HCT116 (cell line): ENCODE measurements at places on chromosomes 2 and 18.

GRCh38 chr2:136129601-136130000 lies 11.7 kb upstream of the CXCR4 start:
- H3K27me3 ChIP-seq = peaks cover 26% of the 10 kb centered on the region
- no peak for DNase-seq
- H3K36me3 ChIP-seq = no peaks in the 10 kb centered on the region
- no peak overlapping the region for H3K27ac ChIP-seq
- H3K4me1 ChIP-seq = peaks cover 20% of the 10 kb centered on the region; the same call in 1 of the 2 replicates

- H3K4me3 ChIP-seq = no peak overlapping the region
- no peaks in the 10 kb centered on the region for H3K36me3 ChIP-seq
- no peak overlapping the region for H3K27ac ChIP-seq
- no peaks in the 10 kb centered on the region for H3K4me1 ChIP-seq
- no peaks in the 10 kb centered on the region for H3K27me3 ChIP-seq
These were observed 62.4 kb downstream of the LYPD1 start for GRCh38 chr2:132607426-132608090.

DNA sequence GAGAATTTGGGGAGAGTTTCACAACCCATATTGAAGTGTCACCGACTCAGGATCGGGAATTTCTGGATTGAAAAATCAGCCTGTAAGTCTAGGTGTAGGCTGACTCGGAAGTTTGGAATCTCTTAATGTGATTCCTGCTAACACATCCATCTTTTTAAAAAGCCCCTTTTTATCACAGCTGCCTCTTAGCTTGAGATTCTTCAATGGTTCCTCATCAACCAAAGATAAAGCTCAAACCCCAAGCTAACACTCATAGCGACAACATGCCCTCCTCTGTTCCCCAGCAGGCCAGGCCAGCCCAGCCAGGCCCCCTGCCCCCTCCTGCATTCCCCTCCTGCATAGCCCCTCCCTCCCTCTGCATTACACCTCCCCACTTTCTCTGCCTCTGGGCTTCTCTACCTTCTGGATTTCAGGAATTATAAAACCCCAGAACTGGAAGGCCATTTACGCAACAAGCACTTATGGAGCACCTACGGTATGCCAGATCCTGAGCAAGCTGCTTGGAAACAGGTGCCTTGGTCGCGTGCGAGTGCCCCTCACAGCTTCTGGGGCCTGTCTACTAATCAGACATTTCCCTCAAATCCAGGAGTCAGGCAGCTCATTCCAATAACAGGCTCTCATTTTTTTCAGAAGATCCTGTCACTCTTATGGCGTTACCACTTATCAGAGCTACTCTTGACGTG lies 63.4 kb downstream of the EMX1 start:
- peak; percentile 10 for DNase-seq
- no peaks in the 10 kb centered on the region for H3K27me3 ChIP-seq
- H3K27ac ChIP-seq = no peak overlapping the region
- H3K36me3 ChIP-seq = no peaks in the 10 kb centered on the region

DNA sequence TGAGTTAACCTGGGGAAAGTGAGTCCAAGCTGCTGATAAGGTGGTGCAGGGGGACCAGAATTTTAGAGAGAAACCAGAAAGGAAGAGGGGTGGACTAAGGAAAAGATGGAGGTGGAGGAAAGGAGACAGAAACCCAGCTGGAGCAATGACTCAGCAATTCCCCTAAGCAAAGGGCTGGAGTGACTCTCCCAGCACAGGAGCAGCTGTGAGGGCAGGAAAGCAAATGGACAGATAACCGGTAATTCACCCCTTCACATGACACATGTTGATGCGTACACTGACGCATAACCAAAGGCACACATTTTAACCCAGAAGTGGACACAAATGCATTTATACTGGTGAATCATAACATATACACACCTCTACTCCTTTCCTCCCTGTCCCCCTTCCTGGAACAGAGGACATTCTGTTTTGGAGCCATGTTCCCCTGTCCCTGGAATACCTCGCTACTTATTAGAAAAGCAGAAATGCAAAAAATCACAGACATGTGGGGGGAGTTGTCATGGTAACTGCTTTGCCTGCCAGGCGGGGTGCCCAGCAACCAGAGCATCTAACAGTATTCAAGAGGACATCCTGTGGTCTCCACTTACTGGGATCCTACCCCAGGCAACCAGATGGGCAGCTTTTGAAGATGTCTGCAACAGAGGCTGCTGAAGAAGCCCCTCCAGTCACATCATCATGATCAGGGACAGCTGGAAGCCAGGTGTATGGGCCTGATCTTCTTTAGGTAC lies 4.7 kb downstream of the CDK5R2 start:
- H3K27ac ChIP-seq = no peak overlapping the region
- peaks cover 11% of the 10 kb centered on the region; the same call in 1 of the 2 replicates for H3K27me3 ChIP-seq
- H3K36me3 ChIP-seq = no peaks in the 10 kb centered on the region
- no peak for DNase-seq
- no peak overlapping the region for H3K4me3 ChIP-seq

GRCh38 chr2:64731746-64732145 lies 78.0 kb upstream of the SERTAD2 start:
- peaks cover 9% of the 10 kb centered on the region for H3K4me1 ChIP-seq
- DNase-seq = no peak
- no peaks in the 10 kb centered on the region for H3K27me3 ChIP-seq
- H3K27ac ChIP-seq = no peak overlapping the region
- H3K4me3 ChIP-seq = no peak overlapping the region

DNA sequence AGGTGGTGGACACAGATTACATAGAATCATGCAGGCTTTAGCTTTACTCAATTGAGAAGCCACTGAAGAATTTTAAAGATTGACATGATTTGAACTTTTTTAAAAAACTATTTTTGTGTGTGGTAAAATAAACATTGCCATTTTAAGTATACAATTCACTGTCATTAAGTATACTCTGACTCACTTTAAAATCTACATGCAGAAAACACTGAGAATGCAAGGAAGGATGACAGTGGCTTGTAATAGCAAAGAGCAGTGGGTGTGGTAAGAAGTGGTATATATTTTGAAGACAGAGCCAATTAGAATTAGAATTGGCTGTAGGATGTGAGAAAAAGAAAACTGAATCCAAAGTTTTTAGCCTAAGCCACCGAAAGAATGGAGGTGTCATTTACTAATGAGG lies 14.9 kb downstream of the TRMT61B start:
- no peaks in the 10 kb centered on the region for H3K4me1 ChIP-seq
- no peak overlapping the region for H3K4me3 ChIP-seq
- peaks cover under 1% of the 10 kb centered on the region for H3K36me3 ChIP-seq
- DNase-seq = no peak
